ENCODE measurements at places on chromosomes 11 and 22.
A peak's percentile ranks its signal among the peaks of the same experiment; 100 is the strongest.

DNA sequence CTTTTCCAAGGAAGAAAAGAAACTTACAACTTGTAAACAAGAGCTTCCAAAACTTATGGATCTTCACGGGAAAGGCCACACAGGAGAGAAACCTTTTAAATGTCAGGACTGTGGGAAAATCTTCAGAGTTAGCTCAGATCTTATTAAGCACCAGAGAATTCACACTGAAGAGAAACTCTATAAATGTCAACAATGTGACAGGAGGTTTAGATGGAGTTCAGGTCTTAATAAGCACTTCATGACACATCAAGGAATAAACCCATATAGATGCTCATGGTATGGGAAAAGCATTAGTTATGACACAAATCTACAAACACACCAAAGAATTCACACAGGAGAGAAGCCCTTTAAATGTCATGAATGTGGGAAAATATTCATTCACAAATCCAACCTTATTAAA lies 32.4 kb downstream of the GAB2 start:
- DNase-seq: no peak

GRCh38 chr11:70696564-70696963 lies 298.2 kb downstream of the CTTN start:
- no peak for DNase-seq

DNA sequence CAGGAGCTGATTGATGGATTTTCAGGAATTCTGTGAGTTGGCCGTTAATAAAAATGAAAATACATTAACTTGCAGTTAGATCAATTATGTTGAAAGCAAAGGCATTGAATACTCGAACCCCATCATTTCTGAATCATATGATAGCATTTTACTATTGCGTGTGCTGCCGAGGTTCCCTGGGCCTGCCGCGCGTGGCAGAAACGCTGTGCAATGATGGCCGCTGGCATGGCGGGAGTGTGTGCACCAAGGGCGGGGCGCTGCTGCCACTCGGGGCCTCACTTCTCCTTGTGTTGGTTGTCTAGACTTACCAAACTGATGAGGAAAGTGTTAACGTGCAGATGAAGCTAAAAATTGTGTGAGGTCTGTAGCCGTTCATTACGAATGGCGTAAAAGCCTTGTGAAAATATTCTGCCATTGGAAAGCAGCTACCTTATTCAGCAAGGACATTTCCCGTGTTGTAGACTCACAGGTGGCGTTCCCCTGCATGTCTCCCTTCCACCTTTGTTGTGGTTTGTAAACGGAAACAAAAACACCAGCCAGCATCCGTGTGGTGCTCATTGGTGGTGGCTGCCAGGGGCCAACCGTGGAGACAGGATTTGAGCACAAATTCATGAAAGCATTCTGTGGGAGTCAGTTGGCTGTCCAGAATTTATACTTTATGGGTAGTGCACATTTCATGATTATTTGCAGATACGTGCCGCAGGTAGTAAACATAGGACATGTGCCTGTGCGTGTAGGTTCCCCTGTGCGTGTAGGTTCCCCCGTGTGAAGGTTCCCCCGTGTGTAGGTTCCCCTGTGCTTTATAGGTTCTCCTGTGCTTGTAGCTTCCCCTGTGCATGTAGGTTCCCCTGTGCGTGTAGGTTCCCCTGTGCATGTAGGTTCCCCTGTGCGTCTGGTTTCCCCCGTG lies 5.9 kb upstream of the GRAMD4 start:
- no peak for DNase-seq

DNA sequence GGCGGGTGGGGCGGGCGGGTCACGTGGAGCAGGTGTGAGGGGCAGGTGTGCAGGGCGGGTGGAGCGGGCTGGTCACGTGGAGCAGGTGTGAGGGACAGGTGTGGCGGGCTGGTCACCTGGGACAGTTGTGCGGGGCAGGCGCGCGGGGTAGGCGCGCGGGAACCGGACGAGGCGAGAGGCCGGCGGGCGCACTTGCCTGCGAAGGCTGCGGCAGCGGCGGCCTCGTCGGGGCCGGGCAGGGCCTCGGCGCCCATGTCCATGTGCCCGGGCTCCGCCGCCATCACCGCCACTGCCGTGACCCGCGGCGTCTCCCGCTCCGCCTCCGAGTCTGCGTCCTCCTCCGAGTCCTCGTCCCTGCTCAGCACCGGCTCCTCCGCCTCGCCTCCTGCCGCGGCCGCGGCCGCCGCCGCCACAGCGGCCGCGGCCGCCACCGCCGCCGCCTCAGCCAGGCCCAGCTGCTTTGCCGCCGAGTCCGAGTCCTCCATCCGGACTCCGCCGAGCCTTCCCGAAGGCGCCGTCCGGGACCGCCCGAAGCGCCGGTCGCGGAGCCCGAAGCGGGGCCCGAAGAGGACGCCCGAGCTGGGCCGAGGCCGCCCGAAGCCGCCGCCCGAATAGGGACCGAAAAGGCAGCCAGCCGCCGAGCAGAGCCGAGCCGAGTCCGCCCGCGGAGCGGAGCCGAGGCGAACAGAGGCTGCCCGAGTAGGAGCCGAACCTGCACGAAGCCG lies at the start of gene DEAF1:
Gene DEAF1, minus strand, starts transcription at position 660 of the 725 bp plus-strand sequence. Its CDS starts 175 bp downstream, at position 485.
- DNase-seq: peak; percentile 84

DNA sequence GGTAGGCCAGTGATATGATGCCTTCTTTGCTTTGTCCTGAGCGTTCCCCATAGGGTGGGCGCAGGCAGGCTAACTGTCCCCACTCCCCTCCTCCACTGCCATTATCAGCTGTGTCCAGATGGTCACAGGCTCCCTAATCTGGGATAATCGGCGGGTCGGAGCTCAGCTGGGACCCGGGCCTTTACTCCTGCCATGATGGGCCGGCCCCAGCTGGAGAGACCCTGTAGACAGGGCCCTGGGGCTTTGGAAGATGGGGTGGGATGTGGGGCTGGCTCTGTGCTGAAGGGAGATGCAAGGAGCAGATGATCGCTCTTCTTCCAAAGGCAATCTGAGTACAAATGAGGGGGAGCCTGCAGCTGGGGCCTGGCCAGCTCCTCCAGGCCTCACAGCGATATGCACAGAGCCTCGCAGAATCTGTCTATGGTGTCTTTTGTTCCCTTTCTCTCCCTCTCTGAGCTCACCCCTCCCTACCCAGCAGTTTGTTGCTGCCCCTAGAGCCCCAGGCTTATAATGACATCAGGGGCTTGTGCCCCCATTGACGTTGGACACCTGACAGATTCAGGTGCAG lies 11.9 kb downstream of the KLHL35 start:
- no peak for DNase-seq

DNA sequence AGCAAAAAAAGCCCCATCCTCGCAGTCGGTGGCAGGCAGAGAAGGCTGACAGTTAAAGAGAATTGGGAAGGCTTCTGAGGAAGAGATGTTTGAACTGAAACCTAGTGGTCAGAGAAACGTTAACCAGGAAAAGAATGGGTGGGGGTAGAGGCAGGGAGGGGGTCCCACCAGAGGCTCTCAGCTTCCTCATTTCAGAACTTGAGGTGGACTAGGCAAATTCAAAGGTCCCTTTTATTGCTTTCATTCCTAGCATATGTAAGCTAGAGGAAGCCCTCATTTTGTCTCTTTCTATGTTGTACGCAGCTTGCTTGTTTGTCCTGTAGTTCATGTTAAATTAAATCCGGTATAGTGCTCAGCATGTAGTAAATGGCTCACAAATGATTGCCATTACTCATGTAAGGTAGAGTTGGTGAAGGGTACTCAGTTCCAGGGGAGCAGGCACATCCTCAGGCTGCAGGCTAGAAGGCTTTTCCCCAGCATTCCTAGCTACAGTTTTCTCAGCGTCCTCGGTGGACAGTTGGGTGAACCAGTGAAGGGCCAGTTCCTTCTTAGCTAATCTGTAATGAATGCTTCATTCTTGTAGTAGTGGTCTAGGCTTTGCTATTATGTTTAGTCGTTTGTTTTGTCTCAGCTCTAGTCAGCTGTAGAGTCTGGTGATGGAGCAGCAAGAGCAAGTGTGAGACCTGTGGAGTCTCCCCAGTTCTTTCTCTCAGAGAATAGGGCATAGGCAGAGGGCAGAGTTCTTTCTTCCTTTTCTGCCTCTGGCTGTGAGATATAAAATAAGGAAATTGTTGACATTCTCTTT lies 58.6 kb downstream of the UVRAG start:
- no peak for DNase-seq

DNA sequence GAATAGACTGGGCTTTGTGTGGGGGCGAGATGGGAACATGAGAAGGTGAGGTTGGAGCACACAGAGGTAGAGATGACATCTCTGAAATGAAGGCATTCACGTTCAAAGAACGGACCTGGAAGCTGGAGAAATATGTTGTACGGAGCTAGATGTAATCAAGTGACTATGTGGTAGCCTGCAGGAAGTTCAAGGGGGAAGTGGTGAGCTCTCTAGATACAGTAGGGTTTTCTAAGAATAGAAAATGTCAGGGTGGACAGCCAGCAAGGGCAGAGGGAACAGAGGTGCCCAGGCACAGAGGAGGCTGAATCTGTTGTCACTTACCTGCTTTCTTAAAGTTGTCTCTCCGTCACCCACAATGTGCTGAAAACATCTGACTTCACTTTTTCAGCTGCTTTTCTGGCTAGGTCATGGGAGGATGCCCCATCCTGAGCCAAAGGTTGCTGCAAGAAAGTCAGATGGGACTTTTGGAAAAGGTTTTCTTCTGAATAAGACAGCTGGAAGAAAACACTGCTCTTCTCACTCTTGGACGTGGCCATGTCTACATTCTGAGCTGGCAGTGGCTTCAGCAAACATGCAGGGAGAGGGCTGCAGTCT lies 171.5 kb upstream of the B3GAT1 start:
- no peak for DNase-seq

GRCh38 chr11:103396237-103396636 lies 287.0 kb downstream of the DYNC2H1 start:
- no peak for DNase-seq

- no peak for DNase-seq
Measured at GRCh38 chr22:19821523-19822300, 33.0 kb downstream of the GNB1L start.

DNA sequence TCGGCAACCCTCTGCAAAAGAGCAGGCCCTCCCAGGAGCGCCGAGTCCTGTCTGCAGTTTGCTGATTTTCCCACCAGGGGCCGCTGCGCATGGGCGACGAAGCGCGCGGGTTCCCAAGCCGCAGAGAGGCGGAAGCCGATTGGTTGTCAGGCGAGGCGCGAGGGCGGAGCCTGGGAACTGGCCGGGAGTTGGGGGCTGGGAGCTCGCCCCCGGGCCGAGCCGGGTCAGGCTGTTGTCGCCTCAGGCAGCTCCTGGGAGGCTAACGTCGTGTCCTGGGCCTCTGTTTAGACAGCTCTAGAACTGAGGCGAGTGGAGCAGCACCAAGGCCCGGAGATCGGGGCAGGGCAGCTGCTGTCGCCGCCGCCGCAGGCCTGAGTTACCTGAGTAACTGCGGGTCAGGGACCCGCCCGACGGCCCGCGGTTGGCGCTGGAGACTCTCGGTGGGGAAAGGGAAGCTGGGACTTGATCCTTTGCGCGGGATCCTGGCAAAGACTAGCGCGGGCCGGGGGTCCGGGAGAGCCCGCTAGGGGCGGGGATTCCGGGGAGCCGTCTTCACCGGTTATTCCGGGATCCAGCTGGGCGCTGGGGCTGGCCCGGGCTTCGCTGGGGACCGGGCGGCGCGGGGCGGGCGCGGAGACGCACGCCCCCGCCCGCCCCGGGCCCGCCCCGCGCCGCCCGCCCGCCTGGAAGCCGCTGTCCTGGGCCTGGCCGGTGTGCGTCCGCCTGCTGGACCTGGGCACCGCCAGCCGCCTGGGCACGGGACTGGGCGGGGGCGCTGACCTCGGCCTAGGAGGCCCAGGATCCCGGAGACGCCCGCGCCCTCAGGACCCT lies at the start of gene STIM1:
Gene STIM1, plus strand, starts transcription at position 688 of the 831 bp plus-strand sequence. CDS start 607 bp downstream, outside the sequence.
- peak; percentile 67 for DNase-seq

DNA sequence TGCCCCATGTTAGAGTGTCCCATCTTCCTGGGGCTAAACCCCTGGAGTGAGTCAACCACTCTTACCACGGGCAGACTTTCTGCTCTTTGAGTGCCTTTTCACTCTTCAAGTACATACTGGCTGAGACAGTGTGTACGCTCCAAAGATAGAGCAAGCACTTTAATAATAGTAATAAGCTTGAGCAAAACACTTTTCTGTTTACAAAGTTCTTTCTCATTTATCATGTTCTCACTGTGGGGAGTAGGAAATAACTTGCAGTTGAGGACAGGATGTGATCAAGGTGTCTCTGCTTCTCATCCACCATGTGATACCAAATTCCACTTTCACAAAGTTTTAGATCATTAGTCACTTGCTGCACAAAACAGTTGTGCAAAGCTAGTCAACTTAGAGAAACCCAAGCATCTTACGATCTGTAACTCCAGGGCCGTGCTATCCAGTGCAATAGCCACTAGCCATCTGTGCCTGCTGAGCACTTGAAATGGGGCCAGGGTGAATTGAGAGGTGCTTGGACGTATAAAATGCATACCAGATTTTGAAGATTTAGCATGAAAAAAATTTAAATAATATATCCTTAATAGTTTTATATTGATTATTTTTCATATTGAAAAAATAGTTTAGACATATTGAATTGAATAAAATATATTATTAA lies 135.3 kb downstream of the KIF18A start:
- no peak for DNase-seq

- DNase-seq: no peak
Measured at GRCh38 chr22:36872084-36872483, 11.3 kb downstream of the NCF4 start.

- DNase-seq: no peak
Measured at GRCh38 chr22:24498824-24499223, 3.7 kb downstream of the UPB1 start.

DNA sequence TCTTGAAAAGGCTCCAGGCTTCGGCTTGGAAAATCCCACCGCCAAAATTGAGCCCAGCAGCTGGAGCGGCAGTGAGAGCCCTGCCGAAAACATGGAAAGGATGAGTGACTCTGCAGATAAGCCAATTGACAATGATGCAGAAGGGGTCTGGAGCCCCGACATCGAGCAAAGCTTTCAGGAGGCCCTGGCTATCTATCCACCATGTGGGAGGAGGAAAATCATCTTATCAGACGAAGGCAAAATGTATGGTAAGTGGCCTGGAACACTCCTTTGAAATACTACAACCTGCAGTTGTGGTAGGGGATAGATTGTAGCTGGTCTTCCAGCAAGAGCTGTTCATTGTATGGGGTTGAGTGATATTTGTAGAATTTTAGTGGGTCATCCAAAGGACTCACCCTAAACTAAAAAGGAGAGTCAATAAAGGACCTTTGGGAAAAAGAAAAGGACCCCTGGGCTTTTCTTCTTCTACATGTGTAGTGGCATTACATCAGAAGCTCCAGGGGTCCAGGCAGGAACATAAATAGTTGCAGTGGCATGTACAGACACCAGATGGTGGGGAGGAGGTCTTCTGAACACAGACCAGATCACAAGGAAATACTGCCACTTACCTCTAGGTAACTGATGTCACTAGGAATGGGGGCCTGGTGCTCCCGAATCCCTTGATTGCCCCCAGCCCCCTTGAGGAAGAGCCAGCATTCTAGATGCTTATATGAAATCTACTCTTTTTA lies 90.1 kb downstream of the TEAD1 start:
- DNase-seq: no peak

- no peak for DNase-seq
Measured at GRCh38 chr11:44285756-44286155, 24.2 kb downstream of the ALX4 start.
